ENCODE measurements at places on chromosomes 1 and 21.

- DNase-seq, result no peak
These were observed 15.3 kb downstream of the SMIM12 start for GRCh38 chr1:34844252-34844634.

- no peak for DNase-seq
These were observed 14.0 kb downstream of the NES start for GRCh38 chr1:156663178-156663577.

GRCh38 chr1:120178799-120179756, 2.8 kb upstream of the SEC22B start:
- no peak for DNase-seq

GRCh38 chr1:117655220-117655577, 49.4 kb downstream of the TENT5C start:
- DNase-seq, result no peak

DNA sequence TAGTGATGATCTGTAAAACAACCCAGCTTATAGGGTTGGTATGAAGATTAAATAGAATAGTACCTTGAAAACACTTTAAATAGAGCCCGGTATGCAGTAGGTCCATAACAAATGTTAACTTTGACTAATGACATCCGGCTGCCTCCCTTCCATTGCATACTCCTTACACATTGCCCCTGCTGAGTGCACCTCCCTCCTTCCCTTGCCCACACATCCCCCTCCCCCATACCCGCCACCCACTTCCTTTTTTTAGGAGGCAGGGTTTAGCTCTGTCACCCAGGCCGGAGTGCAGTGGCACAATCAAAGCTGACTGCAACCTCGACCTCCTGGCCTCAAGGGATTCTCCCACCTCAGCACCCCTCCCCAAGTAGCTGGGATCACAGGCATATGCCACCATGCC, 24.4 kb upstream of the ZC3H12A start:
- DNase-seq, result peak; percentile 81

GRCh38 chr1:117011334-117011733, 9.8 kb downstream of the CD101 start:
- no peak for DNase-seq

- DNase-seq, result peak; percentile 66
These were observed 131.8 kb upstream of the SGIP1 start for GRCh38 chr1:66402194-66402593.

DNA sequence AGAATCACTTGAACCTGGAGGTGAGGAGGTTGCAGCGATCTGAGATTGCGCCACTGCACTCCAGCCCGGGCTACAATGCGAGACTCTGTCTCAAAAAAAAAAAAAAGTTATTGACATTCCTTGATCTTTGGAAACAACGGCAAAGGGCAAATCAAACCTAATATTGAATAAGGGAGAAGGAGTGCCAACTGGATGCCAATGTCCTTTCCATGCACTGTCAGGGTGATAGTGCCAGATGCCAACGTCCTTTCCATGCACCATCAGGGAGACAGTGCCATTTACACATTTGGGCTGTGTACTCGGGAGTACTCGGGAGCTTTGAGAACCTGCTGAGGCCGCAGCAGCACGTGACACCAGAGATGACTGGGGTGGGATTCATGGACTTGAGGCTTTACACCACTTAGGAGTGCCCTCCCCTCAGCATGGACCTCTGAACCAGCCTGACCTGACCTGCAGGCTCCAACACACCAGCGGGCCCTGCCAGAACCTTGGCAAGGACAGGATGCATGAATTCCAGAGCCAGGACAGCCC, 34.5 kb upstream of the SOD1 start:
- DNase-seq, result no peak

All from MV-4-11 (cell line).